ENCODE measurements at places on chromosomes 3 and 15.

DNA sequence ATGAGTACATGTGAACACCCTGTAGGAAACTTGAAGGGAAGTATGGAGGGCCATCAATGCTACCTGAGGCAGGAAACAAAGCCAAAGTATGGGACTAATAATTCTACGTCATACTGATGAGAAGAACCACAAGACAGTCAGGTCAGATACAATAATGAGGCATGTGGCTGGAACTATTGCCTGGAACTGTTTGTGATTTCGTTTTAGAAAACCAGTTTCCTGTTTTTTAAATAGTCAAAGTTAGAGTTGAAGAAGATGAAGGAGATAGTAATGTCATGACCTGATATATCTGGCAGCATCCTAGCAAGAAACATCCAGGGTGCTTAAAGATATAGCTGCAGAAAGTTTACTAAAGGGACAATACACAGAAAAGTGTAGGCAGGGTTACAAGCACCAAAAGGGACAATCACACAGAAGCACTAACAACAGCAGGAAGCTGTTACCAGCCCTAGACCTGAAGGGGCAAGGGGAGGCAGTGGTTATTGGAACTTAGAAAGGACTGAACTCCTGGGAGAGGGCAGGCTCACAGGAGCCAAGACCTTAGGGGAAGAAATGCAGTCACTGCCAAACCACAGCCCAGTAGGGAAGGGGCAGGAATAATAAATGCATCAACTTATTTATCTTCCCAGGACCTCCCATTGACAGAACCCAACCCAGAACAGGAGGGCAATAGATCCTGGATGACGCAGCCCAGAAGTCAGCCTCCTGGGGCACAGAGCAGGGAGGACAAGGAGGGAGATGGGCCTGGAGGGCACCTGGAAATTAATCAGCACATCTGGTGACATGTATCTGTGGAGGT is 302.1 kb upstream of the STT3B start:
- DNase-seq = no peak

DNA sequence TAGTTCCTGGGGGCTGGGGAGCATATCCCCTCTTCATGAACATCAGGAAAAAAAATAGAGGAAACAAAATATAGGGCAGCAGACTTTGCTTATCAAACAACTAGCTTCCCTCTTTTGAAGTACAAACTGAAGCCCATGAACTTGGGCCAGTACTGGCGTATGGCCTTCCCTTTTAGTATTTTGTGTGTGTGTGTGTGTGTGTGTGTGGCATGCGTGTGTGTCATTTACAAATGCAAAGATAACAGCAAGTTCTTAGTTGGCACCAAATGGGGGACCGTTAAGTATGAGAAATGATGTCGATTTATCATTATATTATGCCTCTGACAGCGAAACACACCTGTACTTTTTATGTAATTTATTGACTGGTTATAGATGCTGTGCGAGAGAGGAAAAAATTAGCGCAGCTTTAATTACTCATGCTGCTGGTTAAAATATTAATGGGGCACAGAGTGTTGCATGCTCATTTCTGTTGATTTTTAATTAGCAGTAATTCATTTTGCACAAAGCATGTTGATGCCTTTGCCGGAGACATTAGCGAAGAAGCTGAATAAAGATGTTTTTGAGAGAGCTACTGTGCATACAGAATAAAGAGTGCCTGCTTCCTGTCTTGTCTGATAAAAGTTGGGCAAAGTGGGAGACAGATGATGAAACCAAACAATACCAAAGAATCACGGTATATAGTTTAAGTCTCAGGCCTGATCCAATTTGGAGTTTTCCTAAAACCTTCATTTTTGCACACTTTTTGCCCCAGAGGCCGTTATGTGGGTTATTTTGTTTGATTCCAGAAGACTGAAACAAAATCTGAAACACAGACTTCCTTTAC is 297.1 kb downstream of the SATB1 start:
- DNase-seq = no peak

DNA sequence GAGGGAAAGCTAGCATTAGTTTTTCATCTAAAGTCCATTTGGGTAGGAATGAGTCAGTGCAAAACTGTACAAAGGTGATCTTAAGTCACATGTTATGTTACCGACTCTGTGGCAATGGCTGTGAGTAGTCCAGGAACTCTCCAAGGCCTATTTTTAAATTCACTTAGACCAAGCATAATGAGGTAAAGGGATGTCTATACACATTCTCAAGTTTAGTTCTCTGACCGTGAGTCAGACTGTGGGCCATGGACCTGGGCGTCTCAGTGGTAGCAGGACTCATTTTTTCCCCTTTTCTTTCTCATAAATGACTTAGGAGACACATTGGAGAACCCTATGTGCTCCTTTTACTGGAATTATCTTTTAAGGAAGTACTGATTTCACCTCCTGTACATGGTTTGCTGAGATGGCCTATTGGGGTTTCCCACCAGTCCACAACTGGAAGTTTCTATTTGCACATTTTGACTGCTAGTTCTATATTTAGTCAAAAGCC is 488.7 kb upstream of the TPRG1 start:
- DNase-seq = no peak

GRCh38 chr3:6516694-6517093 is 344.2 kb upstream of the GRM7 start:
- DNase-seq = no peak

GRCh38 chr3:73072634-73073033 is 11.2 kb downstream of the EBLN2 start:
- DNase-seq = no peak

DNA sequence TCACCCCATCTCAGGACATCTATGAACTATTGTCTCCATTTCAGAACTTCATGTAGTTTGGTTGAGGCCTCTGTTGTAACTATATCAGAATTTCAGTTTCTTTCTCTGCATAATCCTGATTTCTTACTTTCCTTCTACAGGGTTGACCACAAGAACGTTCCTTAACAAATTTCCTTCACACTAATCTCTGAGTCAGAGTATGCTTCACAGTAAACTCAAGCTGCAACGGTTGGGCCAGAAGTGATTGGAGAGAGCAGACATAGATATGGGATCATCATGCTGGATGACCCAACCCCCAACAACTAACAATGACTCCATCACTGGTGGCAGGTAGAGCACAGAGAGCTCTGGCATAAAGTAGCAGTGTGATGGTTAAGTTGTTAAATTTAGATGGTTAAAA is 128.8 kb upstream of the OSTN start:
- no peak for DNase-seq

DNA sequence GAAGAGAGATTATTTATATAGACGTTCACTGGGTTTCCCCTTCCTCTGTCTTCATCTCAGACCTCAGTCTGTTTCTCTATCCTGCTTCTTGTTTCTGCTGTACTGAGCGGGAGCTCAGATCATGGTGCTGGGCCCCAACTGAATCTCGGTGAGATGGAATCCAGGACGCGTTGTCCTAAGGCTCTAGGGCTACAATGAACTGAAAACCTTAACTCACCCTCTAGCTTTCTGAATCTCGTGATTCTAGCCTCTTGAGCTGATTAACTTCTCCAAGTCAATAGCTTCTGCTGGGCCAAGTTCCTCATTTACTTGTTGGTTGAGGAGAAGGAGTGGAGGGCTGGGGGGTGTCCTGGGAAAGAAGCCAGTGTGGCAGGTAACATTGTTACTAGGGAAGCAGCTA is 32.7 kb upstream of the MAP3K13 start:
- no peak for DNase-seq

DNA sequence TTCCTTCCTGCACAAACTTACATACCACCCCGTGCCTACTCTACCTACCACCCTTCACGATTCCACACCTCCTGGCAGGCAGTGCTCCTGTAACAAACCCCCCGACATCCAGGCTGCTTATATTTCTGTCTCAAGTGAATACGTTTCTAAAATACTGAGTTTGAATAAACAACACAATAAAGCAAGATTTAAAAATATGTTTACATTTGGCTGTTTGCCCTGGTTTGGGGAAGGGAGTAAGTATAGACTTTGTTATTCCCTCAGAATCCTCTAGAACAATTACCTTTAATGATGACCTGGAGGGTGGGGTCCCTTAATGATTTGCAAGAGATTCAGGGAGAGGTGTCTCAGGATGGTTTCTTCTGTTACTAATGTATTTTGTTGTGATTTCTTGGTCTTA is 402.6 kb upstream of the TBL1XR1 start:
- DNase-seq = no peak

Data from right renal pelvis (tissue), 4 donors.